Esophagus muscularis mucosa (tissue), 4 donors: ENCODE measurements at places on chromosomes 16 and 17. TPM values are rescaled to one million over a fixed set of nuclear protein-coding genes. Genes with fewer than 3 reads are reported as not detected.

DNA sequence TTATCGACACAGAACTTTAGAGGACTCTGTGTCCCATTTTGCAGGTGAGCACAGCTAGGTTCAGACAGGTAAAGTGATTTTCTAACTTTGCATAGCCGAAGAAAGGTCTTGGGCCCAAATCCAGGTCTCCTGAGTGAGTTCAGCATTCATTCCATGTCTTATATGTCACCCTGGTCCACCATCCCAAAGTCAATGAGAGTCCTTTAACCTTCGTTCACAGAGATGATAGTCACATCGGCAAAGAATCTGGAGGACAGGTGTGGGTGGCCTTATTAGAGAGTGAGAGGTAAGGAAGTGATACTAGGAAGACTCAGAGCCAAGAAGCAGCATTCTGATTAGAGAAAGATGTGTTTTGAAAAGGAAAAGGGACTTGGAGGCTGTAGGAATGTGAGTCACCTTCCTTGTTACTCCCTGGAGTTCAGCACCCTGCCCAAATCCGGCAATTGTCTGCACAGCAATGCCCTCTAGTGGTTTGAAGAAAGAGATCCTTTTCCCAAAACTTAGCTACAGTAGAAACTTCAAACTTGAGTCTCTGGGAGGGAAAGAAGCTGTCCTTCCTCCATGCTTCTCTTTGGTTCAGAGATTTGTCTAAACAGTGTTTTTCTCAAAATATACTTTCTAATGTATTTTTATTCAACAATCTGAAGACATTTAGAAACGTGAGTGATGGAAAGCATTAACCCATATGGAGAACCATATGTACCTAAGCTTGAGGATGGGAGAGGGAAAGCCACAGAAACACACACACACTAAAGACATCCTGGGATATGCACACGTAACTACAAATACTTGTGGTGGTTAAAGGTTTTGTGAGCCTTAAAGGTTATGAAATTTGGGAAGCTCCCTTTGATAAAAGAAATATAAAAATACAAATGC is 96.4 kb upstream of the SHISA6 start:
- H3K4me1 ChIP-seq = no peaks in the 10 kb centered on the region
- H3K27ac ChIP-seq = no peak overlapping the region
- no peak overlapping the region for H3K4me3 ChIP-seq
- H3K36me3 ChIP-seq = no peaks in the 10 kb centered on the region
- DNase-seq = no peak
- H3K27me3 ChIP-seq = no peaks in the 10 kb centered on the region

- H3K4me1 ChIP-seq = peaks cover 47% of the 10 kb centered on the region
- H3K27me3 ChIP-seq = no peaks in the 10 kb centered on the region
- H3K4me3 ChIP-seq = peak overlapping the region; percentile 90
- H3K27ac ChIP-seq = peak overlapping the region; percentile 78
Measured at GRCh38 chr17:6639586-6640535, 650 bp downstream of the KIAA0753 start.

GRCh38 chr17:19448341-19449268 is 37.6 kb downstream of the RNF112 start:
- peaks cover 32% of the 10 kb centered on the region for H3K4me1 ChIP-seq
- peak overlapping the region; percentile 85 for H3K27ac ChIP-seq
- no peaks in the 10 kb centered on the region for H3K27me3 ChIP-seq
- no peak overlapping the region for H3K4me3 ChIP-seq
- no peaks in the 10 kb centered on the region for H3K36me3 ChIP-seq

DNA sequence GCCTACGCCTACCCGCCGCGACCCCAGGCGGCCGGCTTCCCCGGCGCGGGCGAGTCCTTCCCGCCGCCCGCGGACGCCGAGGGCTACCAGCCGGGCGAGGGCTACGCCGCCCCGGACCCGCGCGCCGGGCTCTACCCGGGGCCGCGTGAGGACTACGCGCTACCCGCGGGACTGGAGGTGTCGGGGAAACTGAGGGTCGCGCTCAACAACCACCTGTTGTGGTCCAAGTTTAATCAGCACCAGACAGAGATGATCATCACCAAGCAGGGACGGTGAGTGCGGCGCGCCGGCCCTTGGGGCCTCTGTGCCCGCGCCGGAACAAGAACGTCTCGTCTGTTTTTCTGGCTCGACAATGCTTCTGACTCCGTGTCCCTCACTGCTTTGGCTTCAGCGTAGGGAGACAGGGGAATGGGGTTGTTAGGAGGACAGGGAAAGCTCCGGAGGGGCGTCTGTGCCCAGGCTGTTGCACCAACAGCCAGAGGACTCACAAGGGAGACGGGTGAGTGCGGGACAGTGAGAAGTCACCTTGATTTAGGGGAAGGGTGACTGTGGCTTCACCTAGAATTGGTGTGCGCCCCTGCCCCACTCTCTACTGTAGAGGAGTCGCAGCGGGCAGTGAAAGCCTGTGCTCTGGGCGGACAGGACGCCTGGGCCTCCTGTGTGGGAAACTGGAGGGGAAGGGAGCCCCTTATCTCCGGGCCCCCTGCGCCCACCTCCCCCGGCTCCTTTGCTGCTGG is 806 bp downstream of the TBX21 start:
- DNase-seq = no peak
- H3K4me3 ChIP-seq = peak overlapping the region; percentile 59
- H3K27me3 ChIP-seq = peaks cover 88% of the 10 kb centered on the region
- peaks cover 14% of the 10 kb centered on the region for H3K4me1 ChIP-seq
- no peak overlapping the region for H3K27ac ChIP-seq

GRCh38 chr17:76252040-76252954 is 12.0 kb upstream of the RNF157 start:
- H3K27me3 ChIP-seq = no peaks in the 10 kb centered on the region
- H3K36me3 ChIP-seq = no peaks in the 10 kb centered on the region
- no peak overlapping the region for H3K4me3 ChIP-seq
- H3K4me1 ChIP-seq = peaks cover 16% of the 10 kb centered on the region
- H3K27ac ChIP-seq = peak overlapping the region; percentile 46

GRCh38 chr17:40382251-40382650 is 17.7 kb upstream of the GJD3 start:
- H3K4me3 ChIP-seq = no peak overlapping the region
- H3K27me3 ChIP-seq = no peaks in the 10 kb centered on the region
- H3K36me3 ChIP-seq = no peaks in the 10 kb centered on the region
- no peak overlapping the region for H3K27ac ChIP-seq

DNA sequence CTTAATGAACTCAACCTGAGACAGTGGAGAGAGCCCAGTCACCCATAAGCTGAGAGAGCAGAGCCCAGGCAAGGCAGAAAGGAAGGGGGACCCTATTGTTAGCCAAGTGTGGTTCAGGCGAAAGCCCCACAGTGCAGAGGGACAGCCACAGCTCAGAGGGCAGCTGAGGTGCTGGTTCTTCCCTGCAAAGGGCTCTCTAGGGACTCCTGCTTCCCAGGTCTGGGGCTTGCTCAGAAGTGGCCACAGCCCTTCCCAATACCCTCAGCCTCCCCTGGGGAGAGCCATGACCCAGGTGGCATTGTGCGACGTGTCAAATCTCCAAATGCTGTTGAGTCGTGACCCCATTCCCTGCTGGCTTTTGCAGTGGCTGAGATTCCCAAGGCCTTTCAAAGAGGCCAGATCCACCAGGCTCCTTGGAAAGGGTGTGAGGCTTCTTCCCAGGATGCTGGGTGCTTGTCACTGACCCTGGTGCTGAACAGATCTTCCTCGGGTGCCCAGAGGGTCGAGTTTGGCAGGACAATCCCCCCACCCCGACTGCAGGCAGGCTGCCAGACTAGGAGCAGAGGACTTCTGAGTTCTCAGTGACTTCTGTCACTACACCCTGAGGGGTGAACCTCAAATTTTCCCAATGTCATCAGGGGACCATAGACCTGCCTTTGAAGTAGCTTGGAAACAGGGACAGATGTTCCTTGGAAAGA is 2.5 kb upstream of the CCL17 start:
- no peak overlapping the region for H3K27ac ChIP-seq
- no peaks in the 10 kb centered on the region for H3K27me3 ChIP-seq
- H3K4me1 ChIP-seq = no peaks in the 10 kb centered on the region
- DNase-seq = no peak
- no peak overlapping the region for H3K4me3 ChIP-seq

- H3K4me3 ChIP-seq = no peak overlapping the region
- no peaks in the 10 kb centered on the region for H3K4me1 ChIP-seq
- no peaks in the 10 kb centered on the region for H3K27me3 ChIP-seq
- no peaks in the 10 kb centered on the region for H3K36me3 ChIP-seq
- DNase-seq = no peak
- H3K27ac ChIP-seq = no peak overlapping the region
Measured at GRCh38 chr16:51129105-51129504, 22.0 kb downstream of the SALL1 start.

GRCh38 chr17:71681427-71682173 is 439.2 kb upstream of the SOX9 start:
- DNase-seq = no peak
- H3K27me3 ChIP-seq = no peaks in the 10 kb centered on the region
- no peak overlapping the region for H3K4me3 ChIP-seq
- no peak overlapping the region for H3K27ac ChIP-seq
- H3K4me1 ChIP-seq = no peaks in the 10 kb centered on the region
- H3K36me3 ChIP-seq = no peaks in the 10 kb centered on the region

DNA sequence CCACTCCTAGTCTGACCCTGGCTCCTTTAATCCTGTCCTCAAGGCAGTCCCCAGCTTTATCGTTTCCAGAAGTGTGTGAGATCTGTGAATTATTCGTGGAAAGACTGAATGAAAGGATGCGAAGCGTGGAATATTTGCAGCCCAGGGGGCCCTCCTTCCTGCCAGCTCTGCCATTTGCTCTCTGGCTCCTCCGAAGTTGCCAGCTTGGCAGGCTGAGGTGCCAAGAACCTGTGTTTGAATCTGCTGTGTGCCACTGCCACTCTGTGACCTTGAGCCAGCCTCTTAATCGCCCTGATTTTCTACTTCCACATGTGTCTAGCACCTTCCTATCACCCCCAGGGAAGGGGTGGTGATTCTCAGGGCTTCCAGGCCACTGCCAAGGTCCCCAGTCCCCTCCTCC is 10.8 kb downstream of the TBKBP1 start:
- H3K36me3 ChIP-seq = peaks cover 48% of the 10 kb centered on the region
- peaks cover 60% of the 10 kb centered on the region for H3K4me1 ChIP-seq
- no peak for DNase-seq

DNA sequence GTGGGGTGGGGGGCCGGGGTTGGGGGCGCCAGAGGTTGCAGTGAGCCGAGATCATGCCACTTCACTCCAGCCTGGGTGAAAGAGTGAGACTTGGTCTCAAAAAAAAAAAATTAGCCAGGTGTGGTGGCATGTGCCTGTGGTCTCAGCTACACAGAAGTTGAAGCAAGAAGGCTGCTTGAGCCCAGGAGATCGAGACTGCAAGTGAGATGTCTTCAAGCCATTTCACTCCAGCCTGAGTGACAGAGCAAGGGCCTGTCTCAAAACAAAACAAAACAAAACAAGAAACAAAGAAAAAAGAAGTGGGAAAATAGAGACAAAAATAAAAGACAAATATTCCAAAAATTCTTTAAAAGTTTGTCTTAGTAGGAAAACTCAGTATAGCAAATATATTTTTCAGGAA is 135.1 kb upstream of the CORO6 start:
- peaks cover 27% of the 10 kb centered on the region for H3K4me1 ChIP-seq
- no peak overlapping the region for H3K27ac ChIP-seq
- peaks cover 5% of the 10 kb centered on the region for H3K36me3 ChIP-seq
- no peak overlapping the region for H3K4me3 ChIP-seq

The ATAD5 gene
- total RNA-seq = 1.7 TPM

The MPG gene
- total RNA-seq = 70.2 TPM

The TM4SF5 gene
- not detected for total RNA-seq

The NTN3 gene
- 0.29 TPM for total RNA-seq

The TMC8 gene
- total RNA-seq = 1.3 TPM

The SLC7A5 gene
- total RNA-seq = 4.7 TPM

The KCNAB3 gene
- total RNA-seq = 1.2 TPM

The GDPD1 gene
- total RNA-seq = 2.0 TPM

The ACSM2A gene
- 1.3 TPM for total RNA-seq

The ZNF469 gene
- total RNA-seq = 1.2 TPM

The RUNDC3A gene
- total RNA-seq = 2.8 TPM
